Stimulated activated CD4-positive, alpha-beta T cell treated with anti-CD3 and anti-CD28 coated beads, Interleukin-2, amount 100 ng/mL, for 24 hours (primary cell): ENCODE measurements at places on chromosomes 4 and X.

GRCh38 chrX:130082244-130083106 is 27.8 kb downstream of the ELF4 start:
- DNase-seq = peak; percentile 70

- DNase-seq = peak; percentile 43
Observed at GRCh38 chr4:22237155-22237751, 278.6 kb downstream of the ADGRA3 start.

DNA sequence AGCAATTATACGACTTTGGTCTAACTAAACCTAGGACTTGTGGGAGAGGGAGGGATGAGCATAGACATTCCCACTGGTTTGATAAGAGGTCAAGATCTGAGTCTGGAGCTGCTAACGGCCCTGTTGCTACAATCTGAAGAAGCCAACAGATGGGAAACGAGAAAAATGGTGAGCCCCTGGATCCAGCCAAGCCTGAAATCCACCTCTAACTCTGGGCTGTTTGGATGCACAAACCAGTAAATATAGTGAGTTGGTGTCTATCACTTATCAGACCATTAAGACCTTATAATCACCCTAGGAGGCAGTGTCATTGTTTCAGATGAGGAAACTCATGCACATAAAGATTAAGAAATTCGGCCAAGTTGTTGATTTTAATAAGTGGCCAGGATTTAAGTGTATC is 50.5 kb downstream of the ADGRA3 start:
- no peak for DNase-seq

DNA sequence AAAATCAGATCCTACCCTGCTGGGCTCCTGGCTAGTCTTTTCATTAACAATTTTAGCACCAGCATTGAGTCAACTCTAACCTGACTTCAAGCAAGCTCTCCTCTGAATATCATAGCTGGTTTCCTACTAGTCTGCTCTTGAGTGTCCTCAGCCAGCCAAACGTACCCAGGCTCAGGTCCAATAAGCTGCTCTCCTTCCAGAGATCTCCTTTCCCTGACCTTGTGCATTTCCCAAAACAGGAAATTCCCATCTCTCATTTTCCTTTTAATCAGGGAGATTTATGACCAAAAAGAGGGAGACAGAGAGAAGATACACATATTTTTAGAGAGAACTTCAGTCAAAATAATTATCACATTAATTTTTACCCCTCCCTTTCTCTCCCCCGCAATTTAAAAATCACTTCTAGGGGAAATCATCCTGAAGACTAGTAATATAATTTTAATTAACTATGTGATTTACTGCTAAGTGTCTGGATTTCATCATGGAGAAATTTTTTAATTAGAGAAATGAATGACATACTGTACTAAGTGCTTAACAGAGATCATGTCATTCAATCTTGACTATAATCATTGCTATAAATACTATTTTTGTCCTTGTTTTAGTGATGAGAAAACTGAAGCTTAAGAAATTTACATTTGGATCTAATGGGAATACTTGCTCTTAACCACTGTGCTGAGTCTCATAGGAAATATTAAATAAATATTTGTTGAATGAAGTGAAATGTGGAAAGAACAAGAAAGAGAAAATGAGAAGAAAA is 421.7 kb upstream of the INTU start:
- no peak for DNase-seq

GRCh38 chr4:38002451-38003071 is 42.4 kb downstream of the PTTG2 start:
- no peak for DNase-seq

- no peak for DNase-seq
Observed at GRCh38 chr4:184376126-184376838, 98.1 kb downstream of the IRF2 start.

GRCh38 chr4:153169776-153170175 is 34.5 kb upstream of the TRIM2 start:
- DNase-seq = no peak

GRCh38 chrX:138847930-138848329 is 136.4 kb upstream of the FGF13 start:
- no peak for DNase-seq

DNA sequence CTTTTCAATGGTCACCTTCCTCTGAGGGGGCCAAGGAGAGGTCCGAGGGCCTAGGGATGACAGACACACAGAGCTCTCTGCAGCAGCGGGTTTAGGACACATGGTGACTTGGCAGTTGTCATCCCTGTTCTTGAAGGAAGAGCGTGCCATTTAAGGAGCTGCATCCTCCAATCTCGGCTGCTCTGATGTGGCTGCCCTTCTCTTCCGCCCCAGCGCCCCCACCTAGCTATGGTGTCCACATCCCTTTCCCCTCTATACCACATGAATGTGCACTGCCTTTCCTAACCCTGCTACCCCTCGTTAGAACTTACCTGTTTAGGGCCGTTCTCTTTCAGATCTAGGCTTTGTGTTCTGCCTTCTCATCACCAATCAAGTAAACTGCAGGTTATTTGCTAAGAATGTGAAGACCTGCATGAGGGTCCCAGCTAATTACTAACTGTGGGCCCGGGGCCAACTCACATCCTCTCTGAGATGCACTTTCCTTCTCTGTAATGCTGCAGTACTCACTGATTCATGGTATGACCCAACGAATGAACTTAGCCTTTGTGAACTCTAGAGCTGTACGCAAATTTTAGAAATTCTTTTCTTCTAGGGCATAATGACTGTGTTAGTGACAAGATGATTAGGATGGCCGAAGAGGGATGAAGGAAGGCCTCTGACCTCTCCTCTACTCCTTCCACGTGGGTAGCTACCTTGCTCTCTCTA is 38.2 kb downstream of the CHST7 start:
- DNase-seq = no peak

DNA sequence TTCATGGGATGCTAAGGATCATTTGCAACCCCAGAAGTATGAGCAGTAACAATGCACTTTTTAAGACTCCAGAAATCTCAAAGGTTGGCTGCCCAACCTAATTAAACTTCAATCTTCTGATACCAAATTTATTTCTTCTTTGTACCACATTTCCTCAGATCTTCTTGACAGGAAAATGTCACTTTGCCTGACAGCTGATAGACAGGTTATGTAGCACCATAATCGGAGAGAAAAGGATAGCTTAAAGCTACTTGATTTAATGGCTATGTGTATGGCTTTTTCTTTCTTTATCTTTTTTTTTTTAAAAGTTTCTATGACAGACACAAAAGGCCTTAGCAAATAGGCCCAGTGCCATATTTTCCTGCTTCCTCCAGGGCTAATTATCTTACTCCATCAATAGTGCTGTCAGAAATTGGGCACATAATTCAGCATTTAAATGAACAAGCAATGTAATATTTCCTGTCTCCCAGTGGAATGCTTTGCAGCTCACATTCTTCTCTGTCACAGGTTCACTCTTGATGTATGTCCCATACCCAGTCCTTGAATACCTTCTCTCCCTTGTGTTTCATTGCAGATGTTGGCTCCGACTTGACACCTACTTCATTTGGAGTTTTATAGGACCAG is 795.7 kb downstream of the ADGRL3 start:
- no peak for DNase-seq

- no peak for DNase-seq
Observed at GRCh38 chr4:24423670-24424069, 160.7 kb downstream of the DHX15 start.

DNA sequence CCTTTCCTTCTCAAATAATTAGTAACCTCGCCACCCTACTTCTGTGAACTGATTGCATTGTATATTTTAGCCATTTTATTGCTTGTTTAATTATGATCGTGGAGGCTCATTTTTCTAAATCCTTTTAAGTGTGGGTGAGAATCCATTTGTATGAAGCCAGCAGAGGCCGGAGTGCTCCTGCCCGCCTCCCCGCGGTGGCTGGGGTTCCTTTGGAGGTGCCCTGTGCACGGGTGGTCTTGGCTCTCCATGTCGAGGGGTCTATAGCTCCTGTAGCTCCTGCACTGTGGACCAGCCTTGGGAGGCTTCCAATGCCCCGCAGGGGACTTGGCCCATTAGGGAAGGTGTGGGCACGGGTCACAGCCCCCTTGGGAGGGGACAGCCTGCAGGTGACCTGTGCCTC is 15.0 kb downstream of the UVSSA start:
- DNase-seq = no peak

- DNase-seq = no peak
Observed at GRCh38 chr4:158728236-158728635, 5.0 kb upstream of the PPID start.

- no peak for DNase-seq
Observed at GRCh38 chr4:60884587-60884986, 315.5 kb upstream of the ADGRL3 start.

DNA sequence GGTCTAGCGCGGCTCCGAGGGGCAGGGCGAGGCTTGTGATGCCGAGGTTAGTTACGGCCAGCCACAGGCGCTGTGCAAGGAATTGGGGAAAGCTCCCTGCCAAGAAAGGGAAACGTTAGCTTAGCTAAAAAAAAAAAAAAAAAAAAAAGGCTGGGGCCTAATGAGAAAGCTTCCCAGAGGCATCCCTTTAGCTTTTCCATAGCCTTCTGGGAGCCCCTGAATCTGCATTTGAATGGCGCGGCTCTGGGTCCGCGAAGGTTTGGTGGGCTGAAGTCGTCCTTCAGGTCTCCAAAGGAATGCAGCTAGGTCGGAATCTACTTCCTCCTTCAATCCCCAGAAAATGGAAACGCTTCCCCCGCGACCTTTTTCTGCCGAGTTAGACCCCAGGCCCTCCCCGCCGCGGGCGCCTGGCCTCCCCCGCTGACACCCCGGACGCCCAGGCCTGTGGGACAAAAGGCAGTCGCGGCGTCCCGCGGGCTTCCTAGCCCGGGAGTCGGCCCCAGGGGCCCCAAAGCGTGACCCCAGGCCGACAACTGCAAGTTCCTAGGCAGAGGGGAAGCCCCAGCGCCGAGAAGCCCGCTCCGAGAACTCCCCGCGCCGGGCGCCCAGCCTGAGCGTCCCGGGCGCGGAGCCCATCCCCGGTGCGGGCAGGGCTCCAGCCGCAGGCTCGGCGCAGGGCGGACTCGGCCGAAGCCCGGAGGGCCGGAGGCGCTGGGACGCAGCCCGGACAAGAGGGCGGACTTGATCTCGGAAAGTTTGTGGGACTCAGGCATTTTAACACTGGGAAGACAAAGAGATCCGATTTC is 605 bp upstream of the FAT1 start:
- no peak for DNase-seq

GRCh38 chr4:89855236-89855635 is 18.3 kb upstream of the SNCA start:
- no peak for DNase-seq

- DNase-seq = no peak
Observed at GRCh38 chrX:74835566-74835965, 89.7 kb downstream of the NEXMIF start.

DNA sequence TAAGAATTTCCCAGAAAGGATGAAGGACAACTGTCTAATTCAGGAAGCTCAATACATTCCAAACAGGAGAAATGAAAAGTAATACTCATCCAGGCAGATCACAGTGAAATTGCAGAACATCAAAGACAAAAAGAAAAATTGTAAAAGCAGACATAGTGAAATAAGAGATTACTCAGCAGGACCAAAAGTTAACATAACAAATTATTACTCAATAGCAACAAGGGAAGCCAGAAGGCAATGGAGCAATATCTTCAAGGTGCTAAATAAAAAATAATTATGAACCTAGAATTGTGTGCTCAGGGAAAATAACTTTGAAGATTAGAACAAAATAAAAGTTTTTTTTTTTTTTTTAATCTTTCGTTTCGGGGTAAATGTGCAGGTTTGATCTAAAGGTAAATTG is 30.5 kb upstream of the ENPP6 start:
- DNase-seq = no peak

GRCh38 chr4:171025776-171026175 is 787.4 kb upstream of the GALNTL6 start:
- DNase-seq = no peak

DNA sequence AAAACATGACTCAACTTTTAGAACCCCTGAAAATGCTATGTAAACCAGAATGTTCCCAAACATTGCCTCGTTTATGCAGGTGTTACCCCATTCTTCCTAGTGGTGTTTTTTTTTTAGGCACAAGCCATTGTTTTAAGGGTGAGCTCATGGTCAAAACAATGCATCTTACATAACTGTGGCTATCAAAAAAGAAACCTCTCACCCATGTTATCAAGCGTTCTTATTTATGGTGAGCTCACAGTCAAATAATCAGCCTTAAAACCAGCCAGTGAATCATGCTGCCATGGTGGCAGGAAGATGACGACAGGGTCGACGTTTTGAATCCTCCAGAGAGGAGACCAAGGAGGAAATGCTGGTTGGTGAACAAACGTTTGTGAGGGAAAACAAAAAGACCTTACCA is 195.2 kb downstream of the KDR start:
- DNase-seq = no peak

- no peak for DNase-seq
Observed at GRCh38 chr4:17491196-17491595, 20.7 kb downstream of the QDPR start.

GRCh38 chrX:12967711-12968465 is 7.0 kb upstream of the TMSB4X start:
- DNase-seq = no peak

GRCh38 chr4:106898621-106899230 is 137.4 kb downstream of the DKK2 start:
- DNase-seq = no peak

DNA sequence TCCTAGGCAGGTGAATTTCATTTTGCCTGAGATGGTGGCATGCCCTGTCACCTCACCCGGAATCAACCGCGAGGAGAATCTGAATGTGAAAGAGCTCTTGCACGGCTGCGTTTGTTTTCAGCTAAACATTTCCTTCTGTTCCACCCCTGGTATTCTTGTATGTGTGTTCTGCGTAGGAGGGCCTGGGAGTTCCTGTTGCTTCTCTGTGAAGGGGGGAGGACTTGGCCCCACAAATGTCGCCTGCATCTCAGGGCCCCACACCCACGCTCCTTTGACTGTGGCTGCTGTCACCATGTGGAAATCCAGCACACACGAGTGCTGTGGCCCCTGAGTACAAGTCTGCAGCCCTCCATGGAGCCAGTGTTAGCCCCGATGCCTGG is 45.8 kb upstream of the CLCN4 start:
- DNase-seq = peak; percentile 71

DNA sequence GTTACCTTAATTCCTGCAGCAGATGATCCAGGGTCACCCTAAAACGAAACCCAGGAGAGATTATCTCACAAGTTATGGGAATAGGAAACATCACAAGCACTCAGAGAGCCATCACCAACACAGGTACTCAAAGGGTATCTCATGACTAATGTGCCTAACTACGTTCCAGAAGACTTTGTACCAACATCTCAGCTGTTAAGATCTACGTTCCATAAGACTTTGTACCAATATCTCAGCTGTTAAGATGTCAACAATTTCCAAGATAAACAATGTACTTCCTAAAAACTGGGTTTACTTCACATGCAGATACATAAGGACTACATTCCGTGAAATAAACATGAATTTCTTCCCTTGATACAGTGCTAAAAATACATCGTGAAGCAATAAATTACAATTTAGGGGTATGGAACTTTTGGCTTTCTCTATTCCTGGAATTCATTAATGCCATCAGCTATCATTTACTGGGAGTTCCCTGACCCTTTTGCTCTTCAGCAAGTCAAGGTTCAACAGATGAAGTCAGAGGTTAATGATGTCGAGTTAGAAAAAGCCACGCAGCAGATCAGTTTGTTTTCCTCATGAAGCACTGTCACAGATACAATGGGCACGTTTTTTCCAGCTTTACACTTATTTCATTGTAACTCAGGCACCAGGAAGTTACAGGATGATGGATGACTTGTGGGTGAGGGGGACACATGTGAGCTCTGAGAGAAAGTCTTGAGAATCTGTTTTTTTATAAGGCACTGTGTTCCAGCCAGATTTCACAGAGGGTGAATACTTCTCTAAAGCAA is 127.0 kb upstream of the ETNPPL start:
- no peak for DNase-seq

GRCh38 chrX:71103110-71103983 is 3.2 kb downstream of the CXorf65 start:
- peak; percentile 56 for DNase-seq
